Osteocyte (in vitro differentiated cells): ENCODE measurements at places on chromosomes 1 and 21. TPM values are rescaled to one million over a fixed set of nuclear protein-coding genes. Genes with fewer than 3 reads are reported as not detected.
A peak's percentile ranks its signal among the peaks of the same experiment; 100 is the strongest.

GRCh38 chr1:14485285-14485684 is 113.2 kb upstream of the KAZN start:
- H3K27me3 ChIP-seq = no peaks in the 10 kb centered on the region
- no peak overlapping the region for H3K27ac ChIP-seq
- peaks cover 23% of the 10 kb centered on the region for H3K4me1 ChIP-seq
- no peaks in the 10 kb centered on the region for H3K36me3 ChIP-seq
- DNase-seq = peak; percentile 44

The OR6N1 gene
- total RNA-seq = not detected in 2 replicates

The OVAAL gene
- not detected in 2 replicates for total RNA-seq

The CASZ1 gene
- total RNA-seq = 1.2 and 1.8 TPM in 2 replicates

DNA sequence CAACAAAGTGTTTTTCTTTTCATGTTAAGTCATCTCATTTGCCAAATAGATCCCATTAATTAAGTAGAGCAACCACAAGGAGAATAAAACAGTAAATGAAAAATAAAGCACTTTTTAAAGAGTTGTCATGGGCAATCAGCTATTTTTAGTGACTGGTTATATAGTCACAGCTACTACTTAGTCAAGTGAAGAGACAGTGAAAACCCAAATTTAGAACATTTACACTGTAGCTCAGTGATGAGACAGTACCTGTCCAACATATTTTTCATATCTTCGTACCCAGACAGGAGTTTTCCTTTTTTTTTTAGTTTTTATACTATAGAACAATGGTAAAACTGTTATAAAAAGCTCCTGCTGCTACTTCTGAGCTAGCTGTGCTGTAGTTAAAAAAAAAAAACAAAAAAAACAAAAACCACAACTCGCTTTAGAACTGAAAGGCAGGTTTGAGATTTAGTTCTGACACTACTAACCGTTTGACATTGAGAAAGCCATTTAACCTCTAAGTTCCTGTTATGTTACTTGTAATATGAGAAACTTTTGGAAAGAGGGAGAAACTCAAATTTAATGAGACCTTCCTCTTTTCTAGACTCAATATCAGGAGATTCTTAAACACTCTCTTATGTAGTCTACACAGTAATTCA is 777.5 kb downstream of the ADGRL2 start:
- H3K27me3 ChIP-seq = no peaks in the 10 kb centered on the region
- H3K4me3 ChIP-seq = no peak overlapping the region
- peaks cover 14% of the 10 kb centered on the region for H3K4me1 ChIP-seq
- no peaks in the 10 kb centered on the region for H3K36me3 ChIP-seq
- no peak for DNase-seq

- DNase-seq = no peak
- H3K4me1 ChIP-seq = peaks cover 10% of the 10 kb centered on the region
- no peaks in the 10 kb centered on the region for H3K36me3 ChIP-seq
- no peak overlapping the region for H3K27ac ChIP-seq
These were observed 301.9 kb upstream of the RUNX1 start for GRCh38 chr21:35350965-35351364.

The TMIGD3 gene
- not detected in 2 replicates for total RNA-seq

DNA sequence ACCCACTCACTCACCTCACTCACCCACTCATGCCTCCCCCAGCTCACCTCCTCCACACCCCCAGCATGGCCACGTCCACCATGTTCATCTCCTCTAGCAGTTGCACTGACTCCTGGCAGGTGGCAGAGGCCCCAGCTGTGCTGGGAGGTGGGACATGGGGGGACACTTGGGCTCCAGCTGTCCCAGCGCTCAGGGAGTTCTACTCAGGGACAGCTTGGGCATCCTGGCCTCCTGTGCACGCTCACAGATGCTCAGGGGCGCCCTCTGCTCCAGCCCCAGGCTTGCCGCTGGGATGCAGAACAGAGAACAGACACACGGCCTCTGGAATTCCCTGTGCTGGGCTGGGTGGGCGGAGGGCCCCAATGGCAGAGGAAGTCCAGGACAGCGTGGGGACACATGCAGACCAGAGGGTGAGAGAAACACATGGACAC is 5.2 kb downstream of the KRTAP10-8 start:
- DNase-seq = peak; percentile 73
- H3K27me3 ChIP-seq = peaks cover 11% of the 10 kb centered on the region

GRCh38 chr1:31573261-31573660 is 3.1 kb upstream of the TINAGL1 start:
- peak; percentile 65 for DNase-seq
- no peak overlapping the region for H3K4me3 ChIP-seq
- peaks cover 41% of the 10 kb centered on the region for H3K4me1 ChIP-seq
- H3K27me3 ChIP-seq = no peaks in the 10 kb centered on the region
- H3K27ac ChIP-seq = peak overlapping the region; percentile 36

DNA sequence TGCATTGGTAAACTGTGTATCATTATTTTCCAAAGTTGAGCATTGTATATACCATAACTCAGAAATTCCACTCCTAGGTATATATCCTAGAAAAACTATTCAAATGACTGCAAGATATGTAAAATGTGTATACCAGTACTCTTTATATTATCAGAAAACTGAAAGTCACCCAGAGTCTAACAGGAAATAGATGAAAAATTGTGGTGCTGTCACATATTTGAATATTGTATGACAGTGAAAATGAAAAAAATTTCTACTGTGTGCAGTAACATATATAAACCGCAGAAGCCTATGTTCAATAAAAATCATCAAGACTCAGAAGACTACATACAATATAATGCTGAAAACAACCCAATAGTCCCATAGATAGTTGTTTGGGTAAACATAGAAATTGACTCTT is 74.4 kb upstream of the LYPLAL1 start:
- no peak for DNase-seq
- no peaks in the 10 kb centered on the region for H3K27me3 ChIP-seq
- no peaks in the 10 kb centered on the region for H3K4me1 ChIP-seq
- H3K4me3 ChIP-seq = no peak overlapping the region
- no peaks in the 10 kb centered on the region for H3K36me3 ChIP-seq
- no peak overlapping the region for H3K27ac ChIP-seq

- peaks cover 5% of the 10 kb centered on the region for H3K36me3 ChIP-seq
- peaks cover 18% of the 10 kb centered on the region for H3K4me1 ChIP-seq
- peak; percentile 86 for DNase-seq
- peak overlapping the region; percentile 15 for H3K4me3 ChIP-seq
- H3K27ac ChIP-seq = peak overlapping the region; percentile 89
These were observed 9.6 kb downstream of the RAB42 start for GRCh38 chr1:28601696-28602095.

DNA sequence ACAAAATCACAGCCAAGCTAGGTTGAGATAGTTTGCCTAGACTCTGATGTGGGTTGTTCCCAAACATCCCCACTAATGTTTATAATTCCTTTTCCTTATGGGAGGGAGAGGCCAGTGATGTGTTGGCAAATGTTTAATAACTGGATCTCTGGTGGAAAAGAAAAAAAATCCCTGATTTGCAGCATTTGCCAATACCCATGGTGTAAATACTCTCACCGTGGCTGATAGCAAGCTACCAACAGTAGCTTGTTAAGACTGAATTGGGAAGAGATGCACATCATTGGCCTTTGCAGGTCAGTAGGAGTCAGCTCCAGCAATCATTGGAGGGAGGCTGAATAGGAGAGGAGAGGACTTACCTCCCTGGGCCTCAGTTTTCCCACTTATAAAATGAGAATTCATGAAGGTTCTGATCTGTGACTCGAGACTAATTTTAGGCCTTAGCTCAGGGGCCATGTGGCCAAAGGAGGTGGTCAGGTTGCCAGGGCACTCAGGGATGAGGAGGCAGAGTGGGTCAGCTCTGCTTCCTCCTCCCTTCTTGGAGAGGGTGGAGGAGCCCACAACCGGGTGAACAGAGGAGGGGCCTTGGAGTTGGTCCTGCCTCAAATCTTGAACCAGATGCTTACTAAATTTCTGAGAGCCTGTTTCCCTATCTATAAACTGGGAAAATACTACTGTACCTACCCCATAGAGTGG is 20.0 kb upstream of the SCMH1 start:
- H3K4me3 ChIP-seq = no peak overlapping the region
- peak; percentile 4 for DNase-seq
- H3K27ac ChIP-seq = no peak overlapping the region
- no peaks in the 10 kb centered on the region for H3K4me1 ChIP-seq
- no peaks in the 10 kb centered on the region for H3K27me3 ChIP-seq
- no peaks in the 10 kb centered on the region for H3K36me3 ChIP-seq

The SRGAP2 gene
- total RNA-seq = 75.3 TPM in 2 replicates

GRCh38 chr1:22349362-22350043 is 102.1 kb upstream of the ZBTB40 start:
- H3K27ac ChIP-seq = no peak overlapping the region
- H3K36me3 ChIP-seq = no peaks in the 10 kb centered on the region
- peaks cover 50% of the 10 kb centered on the region for H3K27me3 ChIP-seq
- no peak overlapping the region for H3K4me3 ChIP-seq

DNA sequence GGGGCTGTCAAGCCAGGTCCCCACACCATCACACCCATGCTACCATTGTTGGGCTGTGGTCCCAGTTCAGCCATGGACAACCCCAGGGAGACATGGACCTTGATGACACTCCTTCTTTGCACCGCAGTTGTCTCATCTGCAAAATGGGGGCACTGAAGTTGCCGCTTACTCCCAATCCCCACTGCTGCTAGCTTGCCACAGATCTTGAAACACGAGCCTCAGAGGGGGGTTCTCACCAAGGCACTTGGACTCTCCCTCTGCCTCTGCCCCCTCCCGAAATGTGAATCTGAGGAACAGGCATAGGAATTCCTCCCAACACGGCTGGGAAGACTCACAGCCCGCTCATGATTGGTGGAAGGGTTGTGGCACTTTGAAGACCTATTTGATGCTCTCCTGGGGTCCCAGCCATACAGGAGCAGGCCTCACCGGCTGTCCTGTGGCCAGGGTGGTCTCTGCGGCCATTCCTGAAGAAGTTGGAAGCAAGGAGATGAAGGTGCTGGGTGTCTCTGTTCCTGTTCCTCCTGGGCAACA is 31.1 kb downstream of the RUNX3 start:
- peak; percentile 48 for DNase-seq
- H3K4me1 ChIP-seq = no peaks in the 10 kb centered on the region
- H3K36me3 ChIP-seq = no peaks in the 10 kb centered on the region
- no peak overlapping the region for H3K27ac ChIP-seq
- peaks cover 29% of the 10 kb centered on the region for H3K27me3 ChIP-seq

DNA sequence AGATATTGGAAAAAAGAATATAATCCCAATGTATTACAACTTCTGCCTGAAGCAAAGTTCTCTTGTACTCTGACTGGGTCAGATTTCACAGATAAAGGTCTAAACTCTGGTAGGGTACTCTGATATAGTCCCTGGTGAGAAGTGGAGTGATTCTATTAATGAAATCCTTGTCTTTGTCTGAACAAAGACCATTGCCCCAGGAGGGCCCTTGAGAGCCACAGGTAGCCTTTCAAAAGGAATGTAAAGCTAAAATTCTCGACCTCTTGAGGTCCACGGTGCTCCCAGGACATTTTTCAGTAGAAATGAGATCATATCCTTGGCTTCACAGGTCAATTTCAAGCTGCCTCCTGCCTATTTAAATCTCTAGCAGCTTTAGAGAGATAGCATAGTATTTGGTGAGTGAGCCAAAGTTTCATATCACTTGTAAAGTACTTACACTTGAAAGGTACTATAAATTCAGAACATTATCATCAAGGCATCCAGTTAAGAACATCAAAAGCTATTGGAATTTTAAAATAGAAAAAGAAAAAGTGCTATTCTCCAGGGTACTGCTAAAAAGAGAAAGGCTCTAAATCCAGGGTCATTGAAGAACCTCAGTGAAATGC is 10.1 kb downstream of the TNNI3K start:
- DNase-seq = no peak
- peaks cover 2% of the 10 kb centered on the region for H3K27me3 ChIP-seq
- H3K4me3 ChIP-seq = no peak overlapping the region

The OR2T2 gene
- total RNA-seq = not detected in 2 replicates

The WDR3 gene
- 24.0 TPM in 2 replicates for total RNA-seq

GRCh38 chr1:84298328-84298683 is 3.2 kb upstream of the SAMD13 start:
- H3K27me3 ChIP-seq = no peaks in the 10 kb centered on the region
- peak overlapping the region; percentile 91 for H3K4me3 ChIP-seq
- DNase-seq = peak; percentile 85
- H3K4me1 ChIP-seq = peaks cover 30% of the 10 kb centered on the region

The OR2M3 gene
- not detected in 2 replicates for total RNA-seq

GRCh38 chr21:34270411-34270810 is 93.4 kb upstream of the KCNE2 start:
- DNase-seq = no peak
- no peak overlapping the region for H3K4me3 ChIP-seq
- H3K4me1 ChIP-seq = peaks cover 19% of the 10 kb centered on the region
- no peak overlapping the region for H3K27ac ChIP-seq
- H3K36me3 ChIP-seq = peaks cover 2% of the 10 kb centered on the region
- H3K27me3 ChIP-seq = peaks cover 15% of the 10 kb centered on the region

DNA sequence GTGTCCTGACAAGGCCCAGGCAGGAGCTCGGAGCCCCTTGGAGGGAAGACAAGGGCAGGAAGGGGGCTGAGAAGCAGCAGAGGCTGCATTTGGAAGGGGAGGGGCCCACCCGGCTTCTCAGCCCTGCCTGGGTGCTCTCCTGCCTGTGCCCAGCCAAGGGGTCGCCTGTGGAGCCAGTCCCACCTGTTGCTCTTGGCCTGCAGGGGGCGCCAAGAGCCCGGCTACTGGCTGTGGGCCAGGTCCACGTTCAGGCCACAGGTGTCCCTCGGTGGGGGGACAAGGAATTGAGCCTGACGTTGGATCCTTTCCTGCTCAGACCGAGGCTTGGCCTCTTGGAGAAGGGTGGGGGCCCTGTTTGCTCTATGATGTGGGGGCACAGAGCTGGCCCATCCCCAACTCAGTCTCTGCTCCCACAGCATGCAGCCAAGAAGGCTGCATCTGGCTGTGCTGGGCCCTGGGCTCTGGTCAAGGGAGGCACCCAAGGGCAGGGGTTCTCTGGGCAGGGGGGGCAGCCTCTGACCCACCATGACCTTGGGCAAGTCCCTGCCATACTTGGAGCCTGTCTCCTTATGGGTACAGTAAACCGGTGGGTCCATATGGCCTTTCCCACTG is 10.9 kb downstream of the WNT4 start:
- H3K4me1 ChIP-seq = peaks cover 11% of the 10 kb centered on the region
- no peaks in the 10 kb centered on the region for H3K36me3 ChIP-seq
- DNase-seq = no peak
- no peak overlapping the region for H3K4me3 ChIP-seq
- H3K27me3 ChIP-seq = peaks cover 2% of the 10 kb centered on the region
- H3K27ac ChIP-seq = no peak overlapping the region
